Pericardium fibroblast (primary cell): ENCODE measurements at places on chromosomes 5 and 9. TPM values are rescaled to one million over a fixed set of nuclear protein-coding genes. Genes with fewer than 3 reads are reported as not detected.

Gene SEMA6A
- total RNA-seq: 1.4 and 2.9 TPM in 2 replicates

Gene C7
- total RNA-seq: 996 and 3,547 TPM in 2 replicates

Gene FOXD4
- total RNA-seq: 0.70 TPM in 1 of 2 replicates, not detected in the other

Gene SLC6A3
- not detected in 2 replicates for total RNA-seq

Gene OR1J2
- total RNA-seq: not detected in 2 replicates

Gene MAPKAP1
- total RNA-seq: 57.6 and 71.9 TPM in 2 replicates

Gene MEIKIN
- not detected in 2 replicates for total RNA-seq

Gene SPATA9
- 0.82 TPM in 1 of 2 replicates, not detected in the other for total RNA-seq

Gene PCDHB7
- 0.23 and 0.34 TPM in 2 replicates for total RNA-seq

Gene YIPF5
- 67.7 and 68.5 TPM in 2 replicates for total RNA-seq

Gene SPINK13
- total RNA-seq: not detected in 2 replicates

Gene ZNF462
- 10.0 and 15.5 TPM in 2 replicates for total RNA-seq

Gene ANKRD31
- under 0.01 and 0.09 TPM in 2 replicates for total RNA-seq

Gene ADAMTS13
- 3.7 and 4.4 TPM in 2 replicates for total RNA-seq

Gene MLANA
- not detected in 2 replicates for total RNA-seq

Gene INSYN2B
- total RNA-seq: 2.5 and 5.3 TPM in 2 replicates

Gene FOXD4L4
- total RNA-seq: not detected in 2 replicates

Gene KCNIP1
- 0.35 and 1.0 TPM in 2 replicates for total RNA-seq

Gene TUT7
- 15.2 and 22.5 TPM in 2 replicates for total RNA-seq

Gene LCN1
- total RNA-seq: 0.58 TPM in 1 of 2 replicates, not detected in the other

Gene IFNB1
- not detected in 2 replicates for total RNA-seq

Gene C9orf50
- not detected in 2 replicates for total RNA-seq

Gene STPG3
- total RNA-seq: not detected in 2 replicates

Gene SLC25A2
- total RNA-seq: not detected in 2 replicates

Gene SLC28A3
- total RNA-seq: 0.17 TPM in 1 of 2 replicates, not detected in the other

Gene SEC61B
- 96.7 and 212 TPM in 2 replicates for total RNA-seq

Gene PCDHB12
- under 0.01 and 0.26 TPM in 2 replicates for total RNA-seq

Gene OLFML2A
- total RNA-seq: 26.7 and 102 TPM in 2 replicates

Gene RBM22
- total RNA-seq: 28.6 and 29.6 TPM in 2 replicates

Gene IL9
- total RNA-seq: not detected in 2 replicates

Gene PTPN3
- 0.23 and 7.1 TPM in 2 replicates for total RNA-seq

Gene PCDHA6
- total RNA-seq: 0.17 and 0.35 TPM in 2 replicates

Gene NEUROG1
- not detected in 2 replicates for total RNA-seq

Gene SPINK4
- total RNA-seq: not detected in 2 replicates

Gene TPPP
- total RNA-seq: 0.17 and 0.35 TPM in 2 replicates

Gene PCDHGC4
- 0.23 and 0.26 TPM in 2 replicates for total RNA-seq

Gene PRPF4
- 14.8 and 22.0 TPM in 2 replicates for total RNA-seq

Gene STKLD1
- 0.09 and 3.4 TPM in 2 replicates for total RNA-seq

Gene IL3
- total RNA-seq: not detected in 2 replicates

Gene NMUR2
- total RNA-seq: not detected in 2 replicates

Gene PCDHAC1
- total RNA-seq: under 0.01 and 0.34 TPM in 2 replicates

Gene PCDHGA8
- 0.70 and 1.4 TPM in 2 replicates for total RNA-seq

Gene TEK
- 5.1 and 14.2 TPM in 2 replicates for total RNA-seq

Gene ABCA2
- 14.5 and 18.3 TPM in 2 replicates for total RNA-seq

Gene SLC46A2
- total RNA-seq: not detected in 2 replicates

Gene C9orf153
- not detected in 2 replicates for total RNA-seq

Gene HEMGN
- total RNA-seq: not detected in 2 replicates

Gene PCYOX1L
- 12.8 and 17.7 TPM in 2 replicates for total RNA-seq
